ENCODE measurements at places on chromosomes 6 and 20.
A peak's percentile ranks its signal among the peaks of the same experiment; 100 is the strongest.

DNA sequence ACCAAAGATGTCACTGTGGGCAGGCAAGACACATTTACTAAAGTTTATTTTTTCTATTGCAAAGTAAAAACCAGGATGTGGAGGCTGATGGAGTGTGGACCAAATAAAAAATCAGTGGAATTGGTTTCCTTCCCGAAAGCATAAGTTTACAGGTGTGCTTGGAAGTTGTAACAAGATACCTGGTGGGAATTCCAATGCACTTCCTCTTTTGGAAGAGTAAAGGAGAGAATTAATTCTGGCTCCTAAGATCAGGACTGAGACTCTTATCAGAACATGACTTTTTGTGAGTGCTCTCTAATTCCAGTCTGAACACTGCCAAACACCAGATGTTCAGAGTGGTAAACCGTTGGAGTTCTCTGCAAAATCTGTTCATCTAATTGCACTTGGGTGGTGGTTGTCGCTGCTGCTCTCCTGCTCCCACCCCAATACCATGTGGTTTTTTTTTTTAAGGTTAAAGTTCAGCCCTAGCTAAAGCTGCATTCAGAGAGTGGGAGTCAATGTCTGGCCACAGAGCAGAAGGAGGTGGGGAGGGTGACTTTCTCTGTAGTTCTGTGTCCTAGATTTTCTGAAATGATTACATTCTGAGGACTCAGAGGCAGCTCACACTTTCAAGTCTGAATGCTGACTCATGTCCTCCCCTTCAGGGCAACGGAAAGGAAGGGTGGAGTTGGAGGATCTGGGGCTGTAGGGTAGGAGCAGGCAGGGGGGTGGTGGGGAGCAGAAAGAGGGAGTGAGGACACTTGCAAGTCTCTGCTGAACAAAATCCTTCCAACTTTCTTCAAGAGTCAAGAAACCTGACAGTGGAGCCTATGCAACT is 275.8 kb upstream of the PRDM1 start:
- DNase-seq = peak; percentile 35

DNA sequence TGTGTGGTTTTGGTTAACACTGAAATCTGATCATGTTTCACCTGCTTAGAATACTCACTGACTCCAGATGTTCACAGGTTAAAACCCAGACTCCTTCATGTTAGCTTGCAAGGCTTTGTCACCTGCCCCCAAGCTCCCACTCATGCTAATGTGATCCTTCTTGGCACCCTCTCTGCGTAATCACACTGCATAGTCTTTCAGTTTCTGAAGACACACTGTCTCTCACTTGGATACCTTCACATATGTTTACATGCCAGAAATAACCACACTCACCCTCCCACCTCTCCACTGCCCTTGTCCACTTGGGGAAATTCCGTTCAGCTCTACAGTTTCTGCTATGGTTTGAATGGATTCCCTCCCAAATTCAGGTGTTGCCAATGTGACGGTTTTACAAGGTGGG is 234.7 kb upstream of the SASH1 start:
- no peak for DNase-seq

DNA sequence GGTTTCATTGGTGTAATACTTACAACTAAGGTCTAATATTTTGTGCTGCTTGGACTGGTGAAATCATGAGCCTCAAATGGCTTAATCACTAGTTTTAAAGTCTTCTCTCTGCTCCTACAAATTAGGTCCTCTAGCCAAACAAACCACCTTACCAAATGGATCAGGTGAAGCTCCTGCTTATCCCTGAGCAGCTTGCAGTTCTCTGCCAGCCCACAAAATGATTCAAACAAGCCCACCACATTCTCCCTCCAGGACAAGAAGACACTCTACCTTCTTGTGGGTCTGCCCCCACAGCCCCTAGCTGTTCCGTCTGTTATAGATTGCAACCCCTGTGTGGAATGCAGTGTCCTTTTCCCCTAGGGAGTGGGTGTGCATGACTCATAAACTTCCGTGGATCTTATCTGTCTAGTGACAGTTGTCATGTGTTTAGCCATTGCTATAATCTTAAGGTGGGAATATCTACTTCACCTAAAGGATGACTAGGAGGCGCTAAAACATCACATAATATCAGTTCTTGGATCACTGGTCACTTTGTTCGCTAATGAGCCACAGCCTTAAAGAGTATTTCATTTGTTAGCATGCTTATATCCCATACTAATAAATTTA is 940.5 kb upstream of the MANEA start:
- peak; percentile 19 for DNase-seq

- no peak for DNase-seq
Measured at GRCh38 chr6:18171871-18172270, 16.6 kb downstream of the KDM1B start.

DNA sequence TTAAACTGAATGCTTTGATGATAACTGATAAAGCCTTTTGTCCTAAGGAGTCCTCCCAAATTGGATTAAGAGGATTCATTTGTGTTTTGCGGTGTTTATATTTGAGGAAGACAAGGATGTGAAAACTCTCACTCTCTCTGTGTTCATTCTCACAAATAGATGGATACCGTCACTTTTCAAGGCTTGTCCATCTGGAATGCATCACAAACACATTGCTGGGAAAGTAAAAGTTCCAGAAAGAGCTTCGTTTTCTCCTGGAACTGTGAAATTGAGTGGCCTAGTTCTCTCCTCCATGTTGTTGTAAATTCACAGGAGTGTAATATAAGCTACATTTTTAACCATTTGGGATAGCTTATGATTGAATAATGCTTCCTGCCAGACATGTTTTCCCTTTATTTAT is 581.6 kb upstream of the FLRT3 start:
- no peak for DNase-seq
